ENCODE measurements at places on chromosomes 5 and 9.

DNA sequence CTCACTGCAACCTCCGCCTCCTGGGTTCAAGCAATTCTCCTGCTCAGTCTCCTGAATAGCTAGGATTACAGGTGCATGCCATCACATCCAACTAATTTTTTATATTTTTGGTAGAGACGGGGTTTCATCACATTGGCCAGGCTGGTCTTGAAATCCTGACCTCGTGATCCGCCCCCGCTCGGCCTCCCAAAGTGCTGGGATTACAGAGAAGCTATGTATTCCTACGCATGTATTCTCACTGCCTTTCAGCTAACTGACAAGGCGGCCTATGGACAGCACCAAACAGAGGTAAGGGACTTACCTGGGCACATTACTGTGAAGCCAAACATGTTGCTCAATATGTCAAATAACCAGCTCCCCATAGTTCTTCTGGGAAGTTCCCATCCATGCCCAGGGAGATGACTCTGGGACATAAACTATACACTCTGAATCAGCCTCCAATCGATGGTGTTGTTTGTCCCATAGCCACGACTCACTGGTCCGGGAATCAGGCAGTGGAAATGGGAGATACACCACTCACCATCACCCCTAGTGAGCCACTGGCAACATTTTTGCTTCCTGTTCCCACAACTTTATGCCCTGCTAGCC, 114.6 kb downstream of the SYK start:
- no peak for DNase-seq

GRCh38 chr5:103808464-103809106, 246.0 kb upstream of the NUDT12 start:
- DNase-seq: no peak

DNA sequence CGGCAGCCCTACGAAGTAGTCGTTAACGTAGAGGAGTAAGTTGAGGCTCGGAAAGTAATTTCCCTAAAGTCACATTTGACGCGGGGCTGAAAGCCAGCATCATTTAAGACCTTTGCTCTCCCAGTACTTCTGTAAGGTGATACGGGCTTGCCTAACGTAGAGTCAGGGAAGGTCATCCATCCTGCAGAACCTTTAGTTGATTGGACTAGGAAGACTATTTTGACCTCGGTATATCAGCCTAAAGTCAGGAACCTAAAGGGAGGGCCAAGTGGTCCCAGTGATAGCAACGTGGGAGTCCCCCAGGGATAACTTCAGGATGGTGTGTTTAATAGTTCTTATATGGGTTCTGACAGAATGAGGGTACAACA, 657 bp downstream of the NUP214 start:
- no peak for DNase-seq

- no peak for DNase-seq
Observed at GRCh38 chr5:85077581-85077980, 692.9 kb upstream of the EDIL3 start.

GRCh38 chr5:157063776-157064430, 5.0 kb upstream of the HAVCR1 start:
- DNase-seq: no peak

DNA sequence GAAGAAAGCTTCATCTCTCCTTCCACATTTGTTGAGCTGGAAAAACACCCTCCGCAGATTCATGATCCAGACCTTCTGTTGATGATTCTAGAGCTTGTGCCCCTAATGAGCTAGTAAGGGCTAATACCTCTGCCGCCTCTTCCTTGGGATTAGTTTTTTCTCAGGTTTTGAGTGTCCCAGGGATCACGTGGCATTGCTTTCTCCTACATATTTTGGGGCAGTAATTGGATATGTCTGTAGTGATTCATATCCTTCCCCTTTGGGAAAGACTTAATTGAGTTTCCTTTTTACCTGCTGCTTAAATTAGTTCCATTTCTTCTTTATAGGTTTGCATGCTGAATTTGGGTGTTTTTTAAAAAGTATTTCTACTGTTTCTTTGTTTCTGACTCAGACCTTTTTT, 143.9 kb downstream of the GOLPH3 start:
- no peak for DNase-seq

DNA sequence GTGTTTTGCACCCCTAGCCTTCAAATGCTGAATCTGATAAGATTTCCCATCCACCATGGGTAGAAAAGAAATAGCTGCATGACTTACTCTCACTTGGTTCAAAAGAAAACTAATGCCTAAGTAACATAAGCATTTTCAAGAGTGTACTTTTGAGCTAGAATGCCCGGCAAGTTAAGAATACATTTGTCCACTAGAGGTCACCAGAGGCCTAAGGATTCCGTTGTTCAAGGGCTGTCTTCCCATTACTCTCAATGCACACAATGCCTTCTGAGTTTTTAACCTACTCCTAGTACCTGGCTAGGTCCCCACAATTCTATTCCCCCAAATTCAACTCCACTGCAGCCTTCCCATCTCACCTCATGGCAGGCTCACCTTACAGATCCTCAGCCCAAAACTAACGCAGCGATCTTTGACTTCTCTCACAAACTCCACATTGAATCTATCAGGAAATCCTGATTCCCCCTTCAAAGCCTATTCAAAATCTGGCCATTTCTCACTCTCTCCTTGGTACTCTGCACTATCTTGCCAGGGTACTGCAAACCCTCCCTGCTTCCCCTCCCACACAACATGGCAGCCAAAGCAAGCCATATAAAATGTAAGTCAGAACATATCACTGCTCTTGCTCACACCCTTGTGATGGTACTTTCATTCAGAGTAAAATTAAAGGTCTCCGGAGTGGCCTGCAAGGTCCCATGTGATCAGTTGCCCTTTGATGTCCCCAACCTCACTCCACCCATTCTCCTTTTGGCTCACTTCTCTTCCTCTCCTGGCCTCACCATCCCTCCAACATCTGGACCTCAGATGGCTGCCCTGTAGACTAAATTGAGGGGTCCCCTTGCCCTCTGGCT, 13.4 kb downstream of the OXCT1 start:
- peak; percentile 37 for DNase-seq

DNA sequence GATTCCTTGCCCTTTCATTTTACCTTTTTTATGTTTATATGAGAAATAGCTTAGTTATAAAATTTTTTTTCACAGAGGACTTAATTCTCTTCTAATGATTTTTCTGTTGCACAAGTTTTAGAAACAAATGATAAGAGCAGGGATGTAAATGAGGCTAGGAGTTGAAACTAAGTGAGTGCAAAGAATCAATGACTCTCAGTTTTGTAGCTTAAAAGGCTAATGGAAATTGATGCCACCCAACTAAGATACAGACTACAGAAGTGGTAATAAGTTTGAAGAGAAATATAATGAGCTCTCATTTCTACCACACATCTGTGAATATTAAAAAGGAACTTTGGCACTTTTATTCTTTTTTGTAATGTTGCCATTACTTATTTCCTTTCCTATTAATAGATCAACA, 105.1 kb downstream of the LURAP1L start:
- no peak for DNase-seq

DNA sequence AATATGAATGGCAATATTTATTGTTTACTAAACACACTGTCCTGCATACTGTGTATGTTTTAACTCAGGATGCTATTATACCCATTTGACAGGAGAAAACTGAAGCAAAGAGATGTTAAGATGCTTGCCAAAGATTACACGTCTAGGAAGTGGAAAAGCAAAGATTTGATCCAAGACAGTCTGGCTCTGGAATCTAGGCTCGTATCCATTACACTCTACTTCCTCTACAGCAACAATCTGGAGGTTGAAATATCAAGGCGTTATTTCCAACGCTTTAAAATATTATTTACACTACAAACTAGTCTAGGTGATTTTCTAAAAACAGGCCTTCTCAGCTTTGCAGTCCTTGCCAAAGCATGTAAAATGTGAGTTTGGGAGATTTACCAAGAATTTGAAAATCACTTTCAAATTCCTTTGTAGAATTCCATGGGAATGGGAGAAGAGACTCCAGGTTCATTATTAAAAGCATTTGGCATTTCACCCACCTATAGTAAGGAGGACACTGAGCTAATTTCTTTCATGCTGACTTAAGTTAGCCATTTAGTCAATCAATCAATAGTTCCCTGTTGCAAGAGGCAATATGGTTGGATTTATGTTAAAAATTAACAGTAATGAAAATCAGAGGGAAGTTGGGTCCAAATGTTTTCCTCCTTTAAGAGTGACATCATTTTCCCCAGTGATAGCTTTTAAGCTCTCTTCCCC, 356.3 kb upstream of the SMARCA2 start:
- DNase-seq: no peak

Data from stimulated activated CD4-positive, alpha-beta T cell treated with anti-CD3 and anti-CD28 coated beads, Interleukin-1b, Interleukin-23, amount 100 ng/mL, for 48 hours (primary cell).